ENCODE measurements at places on chromosomes 12 and 14. TPM values are rescaled to one million over a fixed set of nuclear protein-coding genes. Genes with fewer than 3 reads are reported as not detected.

The RPS6KL1 gene
- polyA plus RNA-seq: not detected

- no peak for DNase-seq
These were observed 1351.8 kb downstream of the FSCB start for GRCh38 chr14:43155258-43155657.

The AKAP3 gene
- 0.08 TPM for polyA plus RNA-seq

The ACRBP gene
- 10.3 TPM for polyA plus RNA-seq

Data from CD14-positive monocyte (primary cell).